ENCODE measurements at places on chromosomes 5 and 9.

- DNase-seq: no peak
Measured at GRCh38 chr5:178474562-178475184, 115.5 kb downstream of the COL23A1 start.

DNA sequence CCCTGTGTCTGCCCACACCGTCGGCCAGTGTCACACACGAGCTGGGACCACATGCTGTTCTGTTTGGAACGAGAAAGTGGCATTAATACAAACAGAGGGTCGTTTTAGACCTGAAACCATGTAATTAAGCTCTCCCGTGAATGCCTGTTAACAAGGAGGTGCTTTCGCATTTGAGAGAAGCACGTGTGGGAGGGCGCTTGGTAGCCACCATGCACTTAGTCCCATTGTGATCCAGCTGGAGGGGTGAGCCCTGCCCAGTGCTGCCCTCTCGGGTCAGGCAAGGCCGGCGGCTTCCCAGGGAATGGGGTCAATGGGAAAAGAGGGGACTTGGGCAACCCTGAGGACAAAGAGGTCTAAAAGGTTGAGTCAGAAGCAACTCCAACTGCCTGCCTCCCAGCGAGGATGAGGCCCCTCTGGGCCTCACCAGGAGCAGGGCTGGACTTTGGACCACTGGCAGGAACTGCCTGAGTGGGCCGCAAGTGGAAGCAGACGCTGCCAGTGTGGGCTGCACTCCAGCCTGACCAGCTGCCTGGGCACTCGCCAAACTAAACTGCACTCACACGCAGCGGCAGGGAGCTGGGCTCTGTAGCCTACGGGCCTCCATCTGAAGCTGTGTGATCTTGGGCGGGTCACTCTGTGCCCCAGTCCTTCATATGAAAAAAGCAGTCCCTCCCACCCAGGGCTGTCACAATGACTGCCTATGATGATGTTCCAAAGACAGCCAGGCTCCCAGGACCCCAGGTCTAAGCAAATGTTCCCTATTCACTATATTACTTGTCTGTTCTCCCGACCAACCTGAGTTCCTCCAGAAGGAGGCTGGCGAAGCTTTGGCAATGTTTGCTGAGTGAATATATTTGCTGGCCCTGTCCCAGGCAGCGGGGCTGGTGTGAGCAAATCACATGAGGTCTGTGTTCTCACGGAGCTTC lies 195.7 kb downstream of the CDK5RAP2 start:
- no peak for DNase-seq

GRCh38 chr9:132800038-132800648 lies 77.9 kb downstream of the AK8 start:
- peak; percentile 47 for DNase-seq

- DNase-seq: no peak
Measured at GRCh38 chr9:127361561-127361960, 35.4 kb upstream of the SLC2A8 start.

DNA sequence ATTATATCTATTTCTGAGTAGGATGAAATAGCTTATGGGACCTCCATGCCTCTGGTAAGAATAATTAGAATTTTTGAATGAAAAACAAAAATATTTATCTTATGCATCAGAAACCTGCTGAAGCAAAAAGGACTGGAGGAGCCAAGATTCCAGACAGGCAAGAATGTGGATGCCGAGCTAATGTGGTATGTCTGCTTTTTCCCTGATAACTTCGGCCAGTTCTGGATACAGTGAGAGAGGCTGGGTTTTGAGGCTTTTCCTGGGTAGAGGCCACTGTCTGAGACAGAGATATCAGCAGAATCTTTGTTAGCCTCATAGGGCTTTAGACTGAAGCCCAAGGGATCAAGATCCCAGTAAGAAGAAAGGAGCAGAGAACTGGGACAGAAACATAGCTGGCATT lies 5.2 kb upstream of the CTNND2 start:
- DNase-seq: no peak

DNA sequence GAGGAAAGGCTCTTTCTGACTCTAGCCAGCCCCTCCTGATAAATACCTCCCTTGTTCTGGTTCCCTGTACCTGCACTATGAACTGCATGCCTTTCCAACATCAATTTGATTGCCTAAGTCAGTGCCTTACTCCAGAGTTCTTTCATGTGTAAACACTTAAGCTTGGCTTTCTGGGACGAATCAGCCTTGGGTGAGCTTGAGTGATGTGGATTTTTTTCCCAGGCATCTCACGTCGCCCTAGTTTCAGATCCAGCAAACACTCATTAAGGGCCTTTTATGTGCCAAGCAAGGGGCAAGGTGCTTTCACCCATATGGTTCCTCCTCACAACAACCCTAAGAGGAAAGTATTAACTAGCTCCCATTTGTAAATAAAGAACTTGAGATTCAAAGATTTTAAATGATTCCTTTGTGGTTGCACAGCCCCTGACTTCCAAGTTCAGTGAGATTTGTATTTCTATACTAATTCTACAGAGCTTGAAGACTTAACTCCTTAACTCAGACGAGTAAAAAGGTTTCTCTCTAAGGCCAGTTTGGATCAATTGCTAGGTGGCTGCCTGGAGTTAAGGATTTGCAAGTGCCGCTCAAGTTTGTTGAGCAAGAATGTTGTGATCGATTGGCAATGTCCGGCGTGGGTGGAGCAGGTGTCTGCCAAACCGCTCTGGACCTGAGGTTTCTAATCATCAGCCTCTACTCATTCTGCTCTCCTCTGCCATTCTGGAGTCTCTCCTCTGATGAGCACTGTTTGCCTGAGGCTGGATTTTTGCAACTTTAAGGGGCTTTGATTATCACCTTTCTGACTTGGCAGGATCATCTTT lies 20.2 kb upstream of the TJP2 start:
- DNase-seq: no peak

GRCh38 chr9:110835404-110835803 lies 166.8 kb downstream of the MUSK start:
- no peak for DNase-seq

Measured in activated T-cell treated with anti-CD3 and anti-CD28 coated beads for 48 hours (primary cell).